ENCODE measurements at places on chromosomes 6 and 20. TPM values are rescaled to one million over a fixed set of nuclear protein-coding genes. Genes with fewer than 3 reads are reported as not detected.

- no peak for DNase-seq
Observed at GRCh38 chr20:46291401-46291800, 16.9 kb downstream of the CDH22 start.

DNA sequence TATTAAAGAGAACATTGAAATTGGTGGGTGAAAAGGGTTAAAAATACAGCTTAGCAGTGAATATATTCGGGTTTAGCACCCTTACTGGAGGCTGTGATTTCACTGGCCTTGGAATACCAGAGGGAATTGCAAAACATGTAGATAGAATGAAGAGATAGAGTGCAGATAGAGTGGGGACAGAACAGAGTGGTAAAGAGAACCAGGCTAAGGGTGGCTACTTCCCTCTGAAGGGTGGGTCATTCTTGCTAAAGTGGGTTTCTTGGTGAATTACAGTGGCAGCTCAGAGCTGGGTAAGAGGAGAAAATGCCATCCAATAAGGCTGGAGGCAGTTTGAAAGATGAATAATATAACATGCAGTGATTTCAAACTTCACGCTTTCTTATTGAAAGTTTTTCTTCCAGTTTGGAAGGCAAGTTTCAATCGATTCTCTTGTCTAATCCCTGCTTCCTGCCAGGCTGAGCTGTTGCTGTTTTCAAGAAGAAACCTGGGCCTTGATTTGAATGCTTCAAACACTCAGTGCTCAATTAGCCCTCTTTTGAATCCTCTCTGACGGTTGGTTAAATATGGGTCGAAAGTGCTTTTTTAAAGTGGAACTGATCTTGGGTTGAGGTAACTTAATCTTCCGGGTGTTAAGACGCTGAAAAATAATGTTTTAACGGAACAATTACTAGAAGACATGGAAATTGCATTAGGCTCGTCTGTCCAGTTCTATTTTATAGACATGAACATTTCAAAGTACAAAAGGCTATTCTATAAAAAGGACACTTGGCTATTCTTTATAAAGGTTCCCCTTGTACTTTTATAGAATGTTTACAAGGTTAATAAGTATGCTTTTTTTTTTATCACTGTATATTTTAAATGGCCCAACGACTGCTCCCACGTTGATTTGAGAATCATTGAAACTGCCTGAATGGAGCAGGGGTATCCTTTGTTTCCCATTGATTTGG, 203.3 kb downstream of the BCAS1 start:
- no peak for DNase-seq

DNA sequence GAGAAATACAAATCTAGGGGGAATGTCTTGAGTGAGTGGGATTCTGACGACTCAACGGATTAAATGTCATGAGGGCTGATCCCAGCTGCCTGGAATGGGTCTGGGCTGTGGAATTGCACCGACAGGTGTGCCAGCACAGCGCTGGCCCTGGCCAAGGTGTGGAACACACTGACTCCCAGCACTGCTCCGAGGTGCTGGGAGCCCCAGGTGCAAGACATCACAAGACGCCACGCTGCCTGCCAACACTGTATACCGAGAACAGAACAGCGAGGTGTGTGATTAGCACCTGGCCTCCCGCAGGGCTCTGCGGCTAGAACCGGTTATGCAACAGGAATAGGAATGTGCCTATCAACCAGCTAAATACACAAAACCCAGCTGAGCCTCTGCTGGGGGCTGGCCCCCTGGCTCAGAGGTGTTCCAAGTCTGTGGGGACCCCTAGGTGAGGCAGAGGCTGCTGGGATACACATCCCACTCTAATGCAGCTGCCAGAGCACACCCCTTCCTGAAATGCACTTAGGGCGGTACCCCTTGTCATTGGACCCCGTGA, 24.8 kb upstream of the APMAP start:
- DNase-seq, result no peak

DNA sequence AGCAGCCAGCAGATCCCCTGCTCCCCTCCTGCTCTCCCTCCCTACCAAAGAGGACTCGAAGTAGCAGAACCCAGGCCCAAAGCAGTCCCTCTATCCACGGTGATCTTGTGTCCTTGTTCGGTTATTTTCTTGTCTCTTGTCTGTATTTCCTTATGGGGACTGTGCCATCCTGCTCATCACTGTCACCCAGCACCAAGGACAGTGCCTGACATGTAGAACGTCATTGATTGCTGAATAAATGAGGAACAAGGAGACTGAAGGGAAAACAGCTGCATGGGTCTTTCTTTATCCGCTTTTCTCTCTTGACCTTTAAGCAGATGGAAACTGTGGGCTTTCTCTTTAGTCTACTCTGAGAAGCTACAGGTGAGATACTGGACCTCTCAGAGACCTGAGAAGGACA, 29.4 kb upstream of the ZNF831 start:
- DNase-seq, result no peak

SMPDL3A gene
- 13.0 TPM for total RNA-seq

SOX18 gene
- 0.41 TPM for total RNA-seq

DNAH8 gene
- under 0.01 TPM for total RNA-seq

DEFB114 gene
- not detected for total RNA-seq

All from frontal cortex (tissue), 4 donors.